Fibroblast of skin of left biceps (primary cell): ENCODE measurements at places on chromosomes 6 and 20.

DNA sequence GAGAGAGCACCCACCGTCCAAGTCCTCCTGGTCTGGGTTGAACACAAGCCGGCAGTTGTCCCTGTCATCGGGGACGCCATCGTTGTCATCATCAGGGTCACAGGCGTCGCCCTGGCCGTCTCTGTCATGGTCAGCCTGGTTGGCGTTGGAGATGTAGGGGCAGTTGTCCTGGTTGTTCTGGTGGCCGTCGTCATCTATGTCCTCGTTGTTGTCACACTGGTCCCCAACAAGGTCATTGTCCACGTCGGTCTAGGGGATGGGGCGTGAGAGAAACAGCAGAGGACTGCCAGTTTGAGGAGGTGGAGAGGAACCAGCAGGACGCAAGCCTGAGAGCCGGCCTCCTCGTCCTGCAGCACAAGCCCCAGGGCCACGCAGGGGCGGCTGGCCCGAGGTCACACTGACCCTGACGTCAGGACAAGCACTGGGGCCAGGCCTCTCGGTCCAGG, 28.5 kb downstream of the THBS2 start:
- no peak for DNase-seq

DNA sequence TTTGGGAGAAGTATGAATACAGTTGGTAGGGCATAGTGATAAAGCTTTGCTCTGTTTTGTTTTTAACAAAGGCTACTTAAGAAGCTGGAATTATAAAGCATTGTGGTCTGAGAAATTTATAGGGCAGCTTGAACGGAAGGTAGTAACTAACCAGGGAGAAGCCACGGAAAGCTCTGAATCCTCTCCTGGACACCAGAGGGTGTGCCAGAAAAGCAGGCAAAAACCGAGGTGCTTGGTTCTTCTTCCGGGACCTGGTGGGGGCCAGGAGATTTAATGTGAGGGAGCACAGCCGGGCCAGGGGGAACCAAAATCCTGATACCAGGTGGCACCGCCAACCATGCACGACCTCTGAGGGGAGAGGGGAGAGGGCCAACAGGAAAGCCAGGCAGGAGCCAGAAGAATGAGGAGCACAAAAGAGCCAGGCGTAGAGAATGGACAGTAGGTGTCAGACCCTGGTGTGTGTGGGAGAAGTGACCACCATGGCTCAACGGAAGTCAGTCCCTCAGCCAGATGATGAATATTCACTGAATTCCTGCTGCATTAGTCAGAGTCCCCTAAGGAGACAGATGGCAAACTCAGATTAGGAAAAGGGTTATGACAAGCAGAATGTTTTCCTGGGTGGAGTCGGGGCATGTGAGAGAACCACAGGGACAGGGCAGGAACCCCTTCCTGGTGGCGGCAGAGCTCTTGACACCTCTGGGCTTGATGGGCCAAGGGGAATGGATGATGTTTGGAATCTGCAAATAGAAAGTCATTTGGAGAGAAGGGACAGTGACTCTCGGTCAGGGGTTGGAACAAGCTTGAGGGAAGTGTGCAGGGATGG, 262.3 kb downstream of the ZNF217 start:
- DNase-seq: peak; percentile 25

DNA sequence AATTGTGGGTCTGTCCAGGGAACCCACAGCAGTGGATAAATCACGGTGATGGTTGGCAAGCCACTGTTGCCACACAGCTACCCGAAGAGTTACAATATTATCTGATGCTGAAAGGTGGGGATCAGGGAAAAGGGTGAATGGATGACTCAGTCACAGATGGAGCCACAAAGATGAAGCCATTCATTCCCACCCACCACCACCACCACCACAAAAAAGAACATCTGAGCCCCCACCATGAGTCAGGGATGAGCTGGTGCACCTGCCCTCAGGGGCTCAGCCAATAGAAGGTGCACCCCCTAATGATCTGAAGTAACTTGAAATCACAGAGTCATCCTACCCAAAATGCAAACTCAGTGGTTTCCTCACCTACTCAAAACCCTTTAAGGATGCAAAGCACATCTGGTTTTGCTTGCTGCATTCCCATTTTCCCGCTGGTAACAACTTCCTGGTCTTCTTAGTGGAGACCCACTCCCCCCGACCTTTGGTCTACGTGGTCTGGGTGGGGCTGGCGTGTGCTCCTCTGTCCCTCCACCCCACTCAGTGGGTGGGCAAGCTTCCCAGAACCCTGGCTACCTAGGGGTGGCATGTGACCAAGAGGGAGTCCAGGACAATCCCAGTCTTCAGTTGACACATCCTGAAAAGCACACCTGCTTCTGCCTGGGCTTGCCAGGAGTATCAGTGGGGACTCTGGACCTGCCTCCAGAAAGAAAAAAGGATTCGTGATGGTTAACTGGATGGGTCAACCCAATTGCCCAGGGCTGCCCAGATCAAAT, 125.5 kb downstream of the ANKRD60 start:
- DNase-seq: no peak

GRCh38 chr6:20534295-20535262, at the start of gene CDKAL1:
CDKAL1 (plus strand) TSS chr6:20534457; CDS start chr6:20546351, 11,894 bp downstream.
- DNase-seq: peak; percentile 82

DNA sequence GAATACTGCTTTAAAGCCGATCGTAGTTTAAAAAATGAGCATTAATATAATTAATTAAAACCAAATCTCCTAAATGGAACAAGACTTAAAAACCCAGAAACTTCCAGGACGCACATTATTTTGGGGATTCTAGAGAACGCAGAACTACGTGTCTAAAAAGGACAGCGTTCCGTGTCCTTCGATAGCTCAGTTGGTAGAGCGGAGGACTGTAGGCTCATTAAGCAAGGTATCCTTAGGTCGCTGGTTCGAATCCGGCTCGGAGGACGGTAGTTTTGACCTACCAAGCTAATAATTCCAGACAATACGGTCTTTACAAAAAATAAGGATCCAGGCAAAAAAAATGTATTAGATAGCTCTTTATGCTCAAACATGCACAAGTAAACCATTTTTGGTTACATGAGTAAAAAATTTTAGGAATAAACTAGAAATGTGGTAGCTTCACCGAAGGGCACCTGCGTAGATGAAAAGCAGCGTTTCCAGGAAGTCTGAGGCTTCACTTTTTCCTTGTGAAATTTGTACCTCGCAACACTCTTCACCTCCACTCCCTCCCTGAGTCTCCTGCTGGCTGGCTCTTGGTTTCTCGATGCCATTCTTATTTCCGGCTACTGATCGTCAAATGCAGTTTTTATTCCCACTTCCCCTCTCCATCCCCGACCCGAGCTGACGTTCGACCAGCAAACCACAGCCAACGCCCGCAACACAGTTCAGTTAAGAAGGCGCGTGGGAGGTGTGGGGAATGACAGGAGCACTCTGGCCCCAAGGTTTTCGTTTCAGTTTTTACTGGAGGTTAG, 19.6 kb upstream of the ABT1 start:
- no peak for DNase-seq

DNA sequence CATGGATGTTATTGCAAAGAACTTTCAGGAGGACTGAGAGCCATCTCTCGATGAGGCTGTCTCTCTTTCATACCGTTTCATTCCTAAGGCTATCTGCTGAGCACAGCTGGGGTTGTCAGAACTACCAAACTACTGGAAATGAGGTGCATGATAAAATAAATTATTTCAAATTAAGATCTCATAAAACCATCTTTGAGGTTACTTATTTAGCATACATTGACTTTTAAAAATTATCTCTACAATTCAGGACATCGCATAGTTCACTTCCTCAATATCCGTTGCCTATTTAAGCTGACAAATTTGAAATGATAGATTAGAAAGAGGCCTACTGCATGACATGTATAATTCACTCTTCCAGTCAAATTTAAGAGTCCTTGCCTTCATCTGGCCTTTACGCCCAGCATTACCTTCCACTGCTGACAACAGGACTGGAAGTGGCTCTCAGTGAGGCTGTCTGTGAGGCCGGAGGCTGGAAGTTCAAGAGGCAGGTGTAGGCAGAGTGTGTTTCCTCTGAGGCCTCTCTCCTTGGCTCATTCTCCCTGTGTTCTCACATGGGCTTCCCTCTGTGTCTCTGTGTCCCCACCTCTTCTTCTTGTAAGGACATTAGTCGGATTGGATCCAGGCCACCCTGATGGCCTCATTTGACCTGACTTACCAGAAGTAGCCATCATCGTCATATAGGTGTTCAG, 12.8 kb upstream of the DUSP22 start:
- no peak for DNase-seq

- no peak for DNase-seq
Observed at GRCh38 chr6:83590416-83590815, 78.1 kb downstream of the PRSS35 start.
